Activated CD4-positive, CD25-positive, alpha-beta regulatory T cell treated with anti-CD3 and anti-CD28 coated beads, Interleukin-2, amount 50 U/mL, for 16 hours (primary cell): ENCODE measurements at places on chromosomes 12 and 14.

- DNase-seq, result no peak
These were observed 41.7 kb downstream of the RIC8B start for GRCh38 chr12:106816231-106816630.

DNA sequence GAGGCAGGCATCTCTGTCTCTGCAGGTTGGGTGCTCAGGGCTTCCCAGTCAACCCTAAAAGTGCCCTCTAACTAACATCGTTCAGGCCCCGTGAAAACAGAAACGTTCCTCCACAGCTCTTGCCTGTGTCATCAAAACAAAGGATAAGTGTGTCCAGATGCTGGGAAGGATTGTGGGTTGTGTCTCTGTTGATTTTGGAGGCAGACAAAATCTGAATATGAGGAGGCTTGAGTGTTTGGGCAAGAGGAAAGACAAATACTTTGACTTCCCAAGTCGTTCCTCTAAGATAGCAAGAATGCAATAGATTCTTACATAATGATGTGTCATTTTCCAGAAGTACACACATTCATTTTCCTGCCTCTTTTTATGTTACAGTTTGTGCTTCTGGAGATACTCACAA lies 52.9 kb downstream of the SERPINA3 start:
- DNase-seq, result no peak

- DNase-seq, result no peak
These were observed 84.2 kb downstream of the EFCAB11 start for GRCh38 chr14:89870316-89870715.

- no peak for DNase-seq
These were observed 24.5 kb upstream of the KIF21A start for GRCh38 chr12:39467432-39467870.

DNA sequence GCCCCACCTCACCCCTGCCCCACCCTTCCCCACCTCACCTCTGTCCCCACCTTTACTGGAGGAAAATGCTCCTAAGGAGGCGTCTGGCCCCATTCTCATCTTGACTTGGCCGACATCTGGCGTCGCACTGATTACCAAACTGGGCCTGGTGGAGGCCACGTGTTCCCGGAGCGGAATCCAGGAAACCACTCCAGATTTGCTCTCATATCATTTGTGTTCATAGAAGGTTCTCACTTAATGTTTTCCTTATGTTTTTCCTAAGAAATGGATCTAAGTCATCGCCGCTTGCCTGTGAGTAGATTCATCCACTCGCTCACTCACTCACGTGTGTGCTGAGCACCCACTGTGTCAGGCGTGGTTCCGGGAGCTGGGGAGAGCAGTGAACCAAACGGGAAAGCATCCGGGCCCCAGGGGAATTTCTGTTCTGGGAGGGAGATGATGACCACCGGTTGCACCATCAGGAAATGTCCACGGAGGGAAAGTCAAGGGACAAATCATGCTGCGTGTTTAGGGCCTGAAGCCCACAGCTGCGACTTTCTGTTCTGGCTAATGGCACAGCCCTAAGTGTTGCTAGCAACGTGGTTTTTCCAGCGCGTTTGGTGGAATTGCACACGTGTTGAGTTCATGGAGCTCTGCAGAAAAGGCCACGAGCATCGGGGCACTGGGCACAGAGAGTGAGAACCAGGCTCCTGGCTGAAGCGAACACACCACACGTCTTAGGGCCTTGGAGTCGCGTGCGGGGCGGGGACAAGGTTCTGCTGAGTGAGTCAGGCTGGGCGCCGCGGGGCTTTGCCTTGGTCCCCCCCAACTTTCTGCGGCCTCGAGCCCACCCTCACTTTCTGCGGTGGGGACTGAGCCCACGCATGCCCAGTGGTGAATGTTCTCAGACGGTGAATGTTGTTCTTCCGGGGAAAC lies 57.7 kb downstream of the ADGRD1 start:
- no peak for DNase-seq

GRCh38 chr14:67411820-67412421 lies at the start of gene PLEK2:
PLEK2 (minus strand) TSS chr14:67412165; CDS start chr14:67412059, 106 bp downstream.
- DNase-seq, result no peak

DNA sequence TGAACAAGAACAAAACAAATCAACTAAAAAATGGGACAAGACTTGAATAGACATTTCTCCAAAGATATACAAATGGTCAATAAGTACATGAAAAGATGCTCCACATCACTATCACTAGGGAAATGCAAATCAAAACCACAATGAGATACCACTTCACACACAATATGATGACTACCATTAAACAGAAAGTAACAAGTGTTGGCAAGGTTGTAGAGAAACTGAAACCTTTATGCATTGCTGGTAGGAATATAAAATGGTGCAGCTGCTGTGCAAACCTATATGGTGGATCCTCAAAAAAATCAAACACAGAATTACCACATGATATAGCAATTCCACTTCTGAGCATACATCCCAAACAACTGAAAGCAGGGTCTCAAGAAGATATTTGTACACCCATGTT lies 5.2 kb downstream of the SMAGP start:
- no peak for DNase-seq

DNA sequence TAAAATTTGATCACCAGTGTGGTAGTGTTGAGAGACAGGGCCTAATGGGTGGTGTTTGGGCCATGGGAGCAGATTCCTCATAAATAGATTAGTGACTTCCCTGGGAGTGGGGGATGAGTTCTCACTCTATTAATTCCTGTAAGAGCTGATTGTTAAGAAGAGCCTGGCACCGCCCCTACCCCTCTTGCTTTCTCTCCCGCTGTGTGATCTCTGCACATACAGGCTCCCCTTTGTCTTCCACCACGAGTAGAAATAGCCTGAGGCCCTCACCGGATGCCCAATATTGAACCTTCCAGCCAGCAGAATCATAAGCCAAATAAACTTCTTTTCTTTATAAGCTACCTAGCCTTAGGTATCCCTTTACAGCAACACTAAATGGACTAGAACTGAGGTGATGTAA lies 31.9 kb upstream of the CAND1 start:
- no peak for DNase-seq
